HS-27A (cell line): ENCODE measurements at places on chromosomes 5 and 9.

DNA sequence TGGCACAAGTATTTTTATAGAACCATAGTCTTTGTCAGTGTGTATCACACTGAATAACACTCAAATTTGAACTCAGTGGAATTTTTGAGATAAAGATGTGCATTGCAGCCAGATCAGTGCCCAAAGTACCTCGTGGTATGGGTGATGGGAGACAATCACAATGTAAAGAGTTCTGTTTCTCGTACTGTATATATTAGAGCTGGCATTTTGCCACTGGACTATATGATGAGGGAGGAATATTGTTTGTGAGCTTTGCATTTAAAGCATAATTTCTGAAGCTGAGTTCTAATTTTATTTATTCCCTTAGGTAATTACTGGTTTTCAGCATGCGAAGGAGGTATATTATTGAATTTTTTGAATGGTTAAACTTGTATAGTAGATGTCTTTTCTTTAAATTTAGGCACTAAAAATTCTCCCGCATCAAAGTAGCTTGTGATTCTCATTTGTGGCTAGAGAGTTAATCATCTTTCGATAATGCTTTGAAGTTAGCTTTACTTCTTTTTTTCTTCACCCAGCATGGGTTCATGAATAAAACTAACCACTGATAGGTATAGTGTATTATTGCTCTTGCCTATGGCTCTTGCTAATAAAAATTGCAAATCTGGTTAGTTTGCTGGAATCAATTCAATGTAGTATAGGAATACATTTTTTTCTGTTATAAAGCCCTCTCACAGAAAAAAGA lies 43.1 kb downstream of the PAM start:
- no peak for DNase-seq

DNA sequence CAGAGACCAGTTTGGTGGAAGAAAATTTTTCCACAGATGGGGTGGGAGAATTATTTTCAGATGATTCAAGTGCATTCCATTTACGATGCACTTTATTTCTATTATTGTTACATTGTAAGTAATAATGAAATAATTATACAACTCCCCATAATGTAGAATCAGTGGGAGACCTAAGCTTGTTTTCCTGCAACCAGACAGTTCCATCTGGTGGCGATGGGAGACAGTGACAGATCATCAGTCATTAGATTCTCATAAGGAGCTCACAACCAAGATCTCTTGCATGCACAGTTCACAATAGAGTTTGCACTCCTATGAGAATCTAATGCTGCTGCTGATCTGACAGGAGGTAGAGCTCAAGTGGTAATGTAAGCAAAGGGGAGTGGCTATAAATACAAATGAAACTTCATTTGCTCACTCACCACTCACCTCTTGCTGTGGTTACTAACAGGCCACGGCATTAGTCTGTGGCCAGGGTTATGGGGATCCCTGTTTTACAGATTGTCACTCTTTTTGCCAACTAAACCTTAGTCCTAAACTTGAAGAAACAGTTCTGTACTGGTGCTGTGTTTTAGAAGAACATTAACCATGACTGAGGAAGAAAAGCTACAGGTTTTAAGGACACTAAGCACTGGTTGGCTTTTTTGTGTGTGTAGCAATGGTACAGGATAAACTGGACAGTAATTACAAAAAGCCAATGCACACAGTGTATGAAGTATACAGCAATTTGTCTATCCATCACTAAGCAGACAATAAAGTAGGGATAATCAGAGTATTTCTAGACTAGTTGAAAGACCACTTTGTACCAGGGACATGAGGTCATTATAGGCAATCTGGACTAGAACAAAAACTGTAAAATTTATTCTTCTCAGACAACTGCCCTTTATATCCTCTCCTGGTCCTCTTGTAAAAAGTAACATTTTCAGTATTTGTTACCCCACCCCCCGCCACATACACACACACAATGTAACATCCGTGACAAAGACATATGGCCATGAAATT lies 9.9 kb downstream of the TMEM232 start:
- no peak for DNase-seq

DNA sequence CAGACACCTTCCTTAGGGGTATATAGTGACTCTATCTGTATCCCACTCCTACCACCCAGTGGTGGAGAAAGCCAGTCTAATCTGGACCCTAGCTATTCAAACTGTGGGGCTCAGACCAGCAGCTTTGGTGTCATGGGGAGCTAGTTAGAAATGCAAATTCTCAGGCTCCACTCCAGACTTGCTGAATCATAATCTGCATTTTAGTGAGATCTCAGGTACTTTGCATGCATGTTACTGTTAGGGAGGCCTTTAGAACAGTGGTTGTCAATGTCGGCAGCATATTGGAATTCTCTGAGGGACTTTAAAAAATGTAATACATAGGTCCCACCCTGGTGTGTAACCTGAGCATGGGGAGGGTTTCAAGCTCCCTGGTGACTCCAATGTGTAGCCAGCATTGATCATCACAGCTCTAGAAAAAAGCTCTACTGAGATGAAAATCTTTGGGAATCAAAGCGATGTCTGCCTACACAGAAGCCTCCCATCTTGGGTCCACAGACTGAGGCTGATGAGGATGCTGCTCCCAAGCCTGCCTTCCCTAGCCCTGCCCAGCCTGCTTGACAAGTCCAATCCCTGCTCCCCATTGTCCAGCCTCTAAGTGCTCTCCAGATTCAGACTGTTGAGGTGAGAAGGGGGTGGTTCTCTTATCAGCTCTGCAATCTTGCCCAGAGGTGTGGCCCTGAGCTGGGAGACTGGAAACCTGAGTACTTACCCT lies 11.9 kb upstream of the GM2A start:
- no peak for DNase-seq

- DNase-seq = no peak
Measured at GRCh38 chr5:21159510-21160059, 1171.6 kb upstream of the CDH18 start.

GRCh38 chr9:133109931-133110650 lies 10.9 kb downstream of the RALGDS start:
- DNase-seq = no peak

DNA sequence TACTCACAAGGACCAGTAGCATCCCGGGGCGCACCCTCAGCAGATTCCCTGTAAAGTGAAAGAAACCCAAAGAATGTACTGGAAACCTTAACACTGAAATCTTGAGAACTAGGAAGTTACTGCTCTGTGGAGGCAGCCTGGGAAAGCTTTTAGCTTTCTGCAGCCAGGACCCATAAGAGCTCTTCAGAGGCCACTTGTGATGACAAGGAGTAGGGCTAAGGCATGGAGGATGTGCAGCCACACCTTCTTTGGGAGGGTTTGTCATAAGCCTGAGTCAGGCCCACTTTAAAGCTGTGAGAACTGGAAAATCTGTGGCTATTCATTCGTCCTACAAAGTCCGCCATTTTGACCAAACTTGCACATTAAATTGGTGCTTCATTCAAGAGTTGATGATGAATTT lies 291.1 kb upstream of the TLE4 start:
- DNase-seq = no peak

GRCh38 chr5:79509244-79509885 lies 4.6 kb downstream of the HOMER1 start:
- no peak for DNase-seq
